A549 treated with AZD2906 at 1 μM for 4 hours (cell line): ENCODE measurements at places on chromosomes 3 and 15. TPM values are rescaled to one million over a fixed set of nuclear protein-coding genes. Genes with fewer than 3 reads are reported as not detected.

The SLC12A1 gene
- total RNA-seq = not detected in 5 replicates

The SCAANT1 gene
- total RNA-seq = not detected in 5 replicates

The C3orf20 gene
- 0.02 to 0.07 TPM (median 0.05 TPM) in 3 of 5 replicates, not detected in the others for total RNA-seq

The SOX2 gene
- total RNA-seq = 0.38 to 0.58 TPM (median 0.44 TPM) in 5 replicates

The SI gene
- not detected in 5 replicates for total RNA-seq

The ACKR2 gene
- 0.09 to 0.13 TPM (median 0.10 TPM) in 3 of 5 replicates, not detected in the others for total RNA-seq

The PAQR5 gene
- 69.3 to 93.4 TPM (median 86.5 TPM) in 5 replicates for total RNA-seq

The SNX22 gene
- 0.49 to 1.2 TPM (median 0.95 TPM) in 5 replicates for total RNA-seq

The NMB gene
- total RNA-seq = 12.1 to 26.1 TPM (median 22.8 TPM) in 5 replicates

The DUT gene
- total RNA-seq = 99.6 to 107 TPM (median 106 TPM) in 5 replicates
